ENCODE measurements at places on chromosomes 3 and 15.

DNA sequence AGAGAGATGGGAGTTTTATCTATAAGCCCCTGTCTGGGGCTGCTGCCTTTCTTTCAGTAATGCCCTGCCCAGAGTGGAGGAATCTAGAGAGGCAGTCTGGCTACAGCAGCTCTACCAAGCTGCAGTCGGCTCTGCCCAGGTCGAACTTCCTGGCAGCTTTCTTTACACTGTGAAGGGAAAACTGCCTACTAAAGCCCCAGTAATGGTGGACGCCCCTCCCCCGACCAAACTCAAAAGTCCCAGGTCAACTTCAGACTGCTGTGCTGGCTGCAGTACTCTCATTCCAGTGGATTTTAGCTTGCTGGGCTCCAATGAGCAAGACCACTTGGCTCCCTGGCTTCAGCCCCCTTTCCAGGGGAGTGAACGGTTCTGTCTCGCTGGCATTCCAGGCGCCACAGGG, 65.9 kb upstream of the RARB start:
- DNase-seq = no peak

GRCh38 chr3:126017362-126017761, 48.4 kb downstream of the ROPN1B start:
- no peak for DNase-seq

DNA sequence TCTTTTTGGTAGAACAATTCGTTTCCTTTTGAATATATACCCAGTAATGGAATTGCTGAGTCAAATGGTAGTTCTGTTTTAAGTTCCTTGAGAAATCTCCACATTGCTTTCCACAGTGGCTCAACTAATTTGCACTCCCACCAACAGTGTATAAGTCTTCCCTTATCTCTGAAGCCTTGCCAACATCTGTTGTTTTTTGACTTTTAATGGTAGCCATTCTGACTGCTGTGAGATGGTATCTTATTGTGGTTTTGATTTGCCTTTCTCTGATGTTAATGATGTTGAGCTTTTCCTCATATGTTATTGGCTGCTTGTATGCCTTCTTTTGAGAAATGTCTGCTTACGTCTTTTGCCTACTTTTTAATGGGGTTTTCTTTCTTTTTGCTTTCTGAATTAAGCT, 270.6 kb upstream of the MEIS2 start:
- no peak for DNase-seq

- DNase-seq = no peak
Measured at GRCh38 chr3:22318325-22318724, 567.3 kb upstream of the ZNF385D start.

GRCh38 chr3:100893590-100893989, 99.6 kb downstream of the ABI3BP start:
- no peak for DNase-seq

DNA sequence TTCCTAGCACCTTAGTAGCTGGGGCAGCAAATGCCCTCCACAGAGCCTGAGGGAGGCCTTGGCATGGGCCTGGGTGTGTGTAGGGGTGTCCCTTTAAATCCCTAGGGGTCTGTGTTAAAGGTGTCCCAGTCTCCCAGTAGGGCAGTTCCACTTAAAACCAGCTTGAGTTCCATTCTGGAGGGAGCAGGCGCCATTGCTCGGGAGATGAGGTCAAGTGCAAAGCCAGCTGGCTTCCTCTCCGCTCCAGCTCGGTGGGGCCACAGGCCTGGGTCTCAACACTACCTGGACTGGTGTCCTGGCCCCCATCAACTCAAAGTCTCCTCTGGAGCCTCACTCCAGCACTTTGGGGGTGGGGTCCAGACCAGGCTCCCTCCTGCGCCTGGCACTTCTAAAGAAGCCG, 25.2 kb downstream of the FEM1B start:
- DNase-seq = no peak

DNA sequence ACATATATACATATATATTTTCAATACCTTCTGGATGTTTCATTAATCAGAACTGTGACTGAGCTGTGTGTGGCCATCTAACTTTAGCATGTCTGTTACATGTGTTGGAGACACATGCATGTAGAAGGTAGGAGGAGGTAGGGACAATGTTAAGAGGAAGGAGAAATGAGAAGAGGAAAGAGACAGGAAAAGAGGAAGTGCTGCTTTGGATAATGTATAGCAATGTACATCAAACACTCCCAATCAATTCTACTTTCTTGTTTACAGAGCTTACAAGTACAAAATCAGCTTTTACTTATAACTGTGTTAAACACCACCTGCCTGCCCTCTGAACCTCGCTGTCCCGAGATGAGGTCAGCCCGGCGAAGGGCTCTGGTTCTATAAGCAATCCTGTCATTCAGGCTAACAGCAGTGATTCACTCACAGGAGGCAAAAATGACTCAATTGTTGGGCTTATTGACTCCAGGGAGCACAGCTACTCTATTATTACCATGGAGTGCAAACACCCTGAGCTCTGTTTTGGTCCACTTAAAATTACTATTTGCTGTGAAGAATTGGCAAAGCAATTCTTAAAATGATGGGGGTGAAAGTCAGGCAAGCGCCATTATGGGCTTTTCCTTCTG, 188.9 kb downstream of the MEIS2 start:
- no peak for DNase-seq

- DNase-seq = no peak
Measured at GRCh38 chr3:155179437-155179827, 99.3 kb downstream of the MME start.

DNA sequence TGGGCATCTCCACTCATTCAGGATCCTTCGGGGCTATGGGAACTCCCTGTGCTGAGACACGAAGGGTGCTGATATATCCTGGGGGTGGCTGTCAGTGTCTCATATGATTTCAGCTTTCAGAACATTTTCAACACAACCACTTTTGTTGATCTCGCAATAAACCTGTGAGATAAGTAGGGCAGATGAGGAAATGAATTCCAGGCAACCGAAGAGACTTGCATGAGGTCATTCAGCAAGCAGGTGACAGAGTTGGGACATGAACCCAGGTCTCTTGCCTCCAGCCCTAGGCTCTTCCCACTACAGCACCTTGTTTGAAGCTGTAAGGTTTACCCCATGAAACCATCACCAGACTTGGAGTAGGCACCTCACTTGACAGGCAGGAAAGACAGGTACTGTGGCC, 16.6 kb downstream of the DUOX1 start:
- no peak for DNase-seq

- no peak for DNase-seq
Measured at GRCh38 chr3:94004301-94004910, 24.0 kb downstream of the STX19 start.

GRCh38 chr3:40336511-40337135, 27.1 kb downstream of the EIF1B start:
- DNase-seq = no peak

- no peak for DNase-seq
Measured at GRCh38 chr3:192422997-192423342, 304.4 kb downstream of the FGF12 start.

DNA sequence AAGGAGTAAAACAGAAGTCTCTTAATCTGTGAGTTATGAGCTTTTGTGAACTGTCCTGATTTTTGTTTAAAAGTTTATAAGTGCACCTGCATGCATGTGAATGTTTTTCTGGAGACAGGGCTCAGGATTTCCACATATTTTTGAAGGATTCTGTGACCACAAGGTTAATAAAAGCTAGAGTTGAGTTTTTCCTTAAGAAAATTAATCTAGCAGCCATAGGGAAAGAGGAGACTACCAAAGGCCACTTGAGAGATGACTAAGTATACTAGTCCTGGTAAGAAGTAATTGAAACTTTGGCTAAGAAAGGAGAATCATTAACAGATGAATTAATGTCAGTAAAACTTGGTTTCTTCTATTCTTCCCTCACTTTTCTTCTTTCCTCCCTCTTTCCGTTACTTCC, 176.8 kb upstream of the EPHA3 start:
- no peak for DNase-seq

DNA sequence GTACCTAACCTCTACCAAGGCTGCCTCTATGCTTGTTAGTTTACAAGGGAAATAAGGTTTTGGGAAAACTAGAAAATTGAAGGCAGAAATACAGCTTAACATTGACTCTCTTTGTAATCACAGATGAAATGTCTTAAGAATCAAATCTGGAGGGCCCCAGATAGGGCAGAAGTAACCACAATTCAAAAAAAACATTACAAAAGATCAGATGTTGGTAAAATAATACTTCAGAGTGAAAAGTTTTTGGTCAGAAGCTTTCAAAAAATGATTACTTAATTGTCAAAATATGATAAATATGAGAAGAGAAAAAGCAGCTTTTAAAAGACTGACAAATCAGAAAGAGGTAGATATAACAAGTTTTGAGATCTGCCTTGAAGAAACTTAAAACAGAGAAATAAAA, 425.1 kb upstream of the NECTIN3 start:
- no peak for DNase-seq

GRCh38 chr15:77862651-77863104, 214.8 kb downstream of the TBC1D2B start:
- peak; percentile 75 for DNase-seq

GRCh38 chr3:30269751-30270445, 336.5 kb upstream of the TGFBR2 start:
- DNase-seq = no peak

DNA sequence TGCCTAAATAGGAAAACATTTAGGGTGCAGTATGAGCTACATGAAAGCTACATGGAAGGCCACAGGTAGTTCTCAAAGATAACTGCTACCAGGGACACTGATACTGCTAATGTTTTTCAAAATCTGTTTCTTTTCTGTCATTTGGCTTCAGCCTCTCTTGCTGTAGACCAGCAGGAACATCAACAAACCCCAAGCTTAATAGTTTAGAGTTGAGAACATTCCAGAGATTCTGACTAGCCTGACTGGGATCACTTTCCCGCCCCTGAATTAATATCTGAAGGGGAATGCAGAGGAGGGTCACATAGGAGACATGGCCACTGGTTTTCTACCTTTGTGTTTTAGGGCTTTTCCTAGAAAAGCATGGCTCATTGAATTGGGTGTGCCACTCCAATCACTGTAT, 16.9 kb upstream of the C3orf38 start:
- DNase-seq = no peak
